ENCODE measurements at places on chromosomes 4 and X. TPM values are rescaled to one million over a fixed set of nuclear protein-coding genes. Genes with fewer than 3 reads are reported as not detected.

Gene ASB9
- 16.0 TPM for total RNA-seq

Gene REELD1
- not detected for total RNA-seq

DNA sequence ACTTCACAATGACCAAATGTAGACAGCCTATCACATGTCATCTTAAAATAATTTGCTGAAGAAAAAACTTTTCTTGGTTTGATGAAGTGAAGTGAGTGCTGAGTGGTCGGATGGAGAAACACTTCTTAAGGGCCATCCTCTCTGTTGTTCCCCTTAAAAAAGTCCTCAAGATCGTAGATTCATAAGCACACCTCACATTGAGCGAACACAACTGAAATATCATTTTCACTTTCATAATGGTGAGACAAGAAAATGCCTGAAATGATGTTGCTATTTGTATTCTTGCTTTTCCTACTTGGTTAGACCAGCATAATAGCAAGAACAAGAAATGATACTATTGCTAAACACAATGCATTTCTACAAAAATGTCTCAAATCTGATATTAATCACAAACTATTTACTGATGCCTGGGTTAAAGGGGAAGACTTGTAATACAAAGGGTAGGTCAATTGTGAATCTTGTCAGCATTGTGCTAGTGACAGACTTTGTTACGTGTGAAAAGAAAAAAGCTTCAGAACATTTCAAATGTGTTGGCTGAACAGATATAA, 305.6 kb upstream of the NR3C2 start:
- no peak for DNase-seq

GRCh38 chr4:42480717-42481116, 83.4 kb downstream of the SHISA3 start:
- DNase-seq: no peak

DNA sequence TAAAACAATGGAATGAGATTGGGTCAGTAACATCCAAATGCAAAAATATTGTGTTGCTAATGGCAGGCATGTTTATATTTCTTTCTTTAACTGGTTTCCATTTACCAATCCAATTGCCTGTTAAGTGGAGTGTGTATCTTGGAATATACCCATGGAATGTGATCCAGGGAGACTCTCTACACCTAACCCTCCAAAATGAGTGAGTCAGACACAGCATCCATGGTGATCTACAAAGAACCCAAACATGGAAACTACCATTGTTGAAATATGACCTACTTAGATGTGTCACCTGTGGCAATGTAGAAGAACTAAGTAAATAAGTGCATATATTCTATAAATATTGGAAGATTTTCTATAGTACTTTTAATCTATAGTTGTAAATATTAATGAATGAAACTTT, 110.3 kb downstream of the AREG start:
- peak; percentile 92 for DNase-seq

- DNase-seq: peak; percentile 88
Observed at GRCh38 chr4:71338846-71339593, at the start of gene SLC4A4. Gene SLC4A4, plus strand, starts transcription at chr4:71339020.

GRCh38 chrX:154056770-154057241, 37.1 kb upstream of the IRAK1 start:
- no peak for DNase-seq

DNA sequence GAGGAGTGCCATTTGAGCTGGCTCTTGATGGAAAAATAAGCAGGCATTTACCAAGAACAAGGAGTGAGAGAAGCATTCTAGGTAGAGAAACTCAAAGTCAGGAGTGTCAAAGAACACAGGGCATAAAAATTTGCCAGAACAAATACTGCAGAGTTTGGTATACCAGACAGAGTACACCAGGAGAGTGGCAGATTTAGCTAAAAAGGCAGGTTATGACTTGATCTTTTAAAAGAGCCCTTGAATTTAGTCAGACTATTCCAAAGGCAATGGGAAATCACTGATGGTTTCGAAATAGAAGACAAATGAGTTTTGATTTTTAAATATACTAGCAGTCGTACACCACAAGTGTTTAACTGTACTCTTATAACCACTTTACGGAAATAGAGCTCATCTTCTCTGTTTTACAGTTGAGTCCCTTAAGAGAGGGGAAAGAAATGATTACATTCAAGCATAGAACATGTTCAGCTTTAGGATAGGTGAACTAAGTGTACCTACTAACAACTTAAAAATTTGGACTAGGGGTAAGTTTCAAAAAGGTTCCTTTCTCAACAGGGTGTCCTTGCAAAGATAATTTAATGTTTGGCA, 10.2 kb downstream of the UBE2D3 start:
- no peak for DNase-seq

- peak; percentile 24 for DNase-seq
Observed at GRCh38 chr4:187865914-187866313, 129.7 kb upstream of the ZFP42 start.

GRCh38 chrX:137032841-137033773, 688 bp downstream of the GPR101 start:
- no peak for DNase-seq

GRCh38 chr4:4750187-4750586, 109.3 kb upstream of the MSX1 start:
- no peak for DNase-seq

All from M059J (cell line).